ENCODE measurements at places on chromosomes 4 and X.

DNA sequence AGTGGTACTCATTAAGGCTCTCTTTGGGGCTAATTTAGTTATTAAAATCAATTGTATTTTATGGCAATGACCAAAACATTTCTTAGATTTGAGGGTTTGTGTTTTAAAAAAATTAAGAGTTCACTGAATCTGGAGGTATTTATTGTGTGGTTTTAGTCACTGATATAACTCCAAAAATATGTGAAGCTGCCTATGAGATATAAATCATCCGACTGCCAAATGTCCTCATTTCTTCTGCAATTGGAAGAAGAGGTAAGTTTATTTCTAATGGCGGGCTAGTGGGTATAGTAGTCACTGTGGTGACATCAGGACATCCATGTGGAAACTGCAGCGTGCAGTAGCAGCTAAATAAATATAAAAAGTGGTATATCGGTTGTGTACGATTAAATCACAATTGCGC, 205.5 kb downstream of the MID1 start:
- DNase-seq, result no peak

GRCh38 chrX:72041871-72042851, 89.6 kb downstream of the RTL5 start:
- DNase-seq, result no peak

DNA sequence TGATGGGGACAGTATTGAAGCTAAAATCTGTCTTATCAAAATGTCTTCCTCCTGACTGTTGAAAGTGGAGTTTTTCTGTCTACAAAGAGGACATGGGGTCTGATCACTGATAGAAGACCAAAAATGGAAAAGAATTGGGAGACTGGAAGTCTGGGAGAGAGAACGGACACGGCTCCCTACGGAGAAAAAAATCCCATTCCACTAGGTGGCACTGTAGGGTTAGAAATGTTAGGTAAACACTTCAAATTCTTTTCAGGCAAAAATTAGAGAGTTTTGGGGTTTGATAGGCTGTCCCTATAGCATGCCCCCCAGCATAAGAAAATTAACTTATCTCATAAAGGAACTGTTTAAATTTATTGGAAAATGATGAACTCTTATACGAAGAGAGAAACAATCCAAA, 200.5 kb downstream of the FAM133A start:
- DNase-seq, result no peak

DNA sequence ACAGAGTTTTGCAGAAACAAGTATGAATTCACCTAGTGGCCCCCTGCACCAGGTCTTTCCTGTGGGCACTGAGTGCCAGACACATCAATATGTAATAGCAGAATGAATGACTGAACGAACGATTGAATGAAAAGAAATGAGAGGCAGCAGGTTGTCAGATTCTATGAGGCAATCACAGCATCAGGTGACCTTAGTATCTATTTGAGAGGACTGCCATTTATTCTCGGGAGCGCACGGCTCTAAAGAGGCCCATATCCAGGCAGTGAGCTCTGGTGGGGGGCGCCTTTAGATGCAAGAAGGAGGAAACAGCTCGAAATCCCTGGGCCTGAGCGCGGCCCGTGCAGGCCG, 528 bp upstream of the SLC25A4 start:
- no peak for DNase-seq

GRCh38 chr4:74714611-74715130, 79.7 kb downstream of the BTC start:
- no peak for DNase-seq

DNA sequence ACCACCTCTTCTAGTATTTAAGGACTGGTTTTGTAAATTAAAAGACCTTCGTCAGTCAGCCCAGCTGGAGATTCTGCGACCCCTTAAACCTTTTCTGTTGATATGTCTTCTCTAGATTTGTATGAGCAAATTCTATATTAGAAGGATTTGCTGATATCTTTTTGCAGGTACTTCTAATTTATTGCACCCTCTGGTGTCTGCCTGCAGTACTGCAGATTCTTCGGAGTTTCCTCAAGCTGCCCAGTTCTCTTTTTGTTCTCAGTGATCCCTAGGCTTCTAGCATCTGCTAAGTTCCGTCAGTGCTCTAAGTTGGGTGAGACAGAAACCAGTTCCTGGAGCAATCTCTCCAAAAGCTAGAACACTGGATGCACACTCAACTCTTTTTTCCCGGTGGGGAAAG, 545.2 kb downstream of the C4orf33 start:
- no peak for DNase-seq

DNA sequence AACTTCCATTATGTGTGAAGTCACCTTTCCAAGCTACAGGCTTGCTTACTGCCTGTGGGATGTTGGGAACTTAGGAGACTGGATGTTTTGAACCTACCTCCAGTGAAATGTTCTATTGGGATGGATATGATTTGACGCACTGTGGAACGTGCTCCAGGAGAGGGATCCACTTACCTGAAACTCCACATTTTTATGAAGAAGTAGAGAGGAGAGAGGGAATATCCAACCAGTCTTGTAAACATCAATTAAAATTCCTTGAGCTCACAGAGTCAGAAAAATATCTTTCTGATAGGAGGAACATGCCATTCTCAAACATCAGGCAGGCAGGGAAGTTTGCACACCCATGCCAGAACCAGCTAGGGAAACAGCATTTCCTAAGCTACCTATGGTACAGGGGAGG, 91.1 kb upstream of the MAOA start:
- no peak for DNase-seq

DNA sequence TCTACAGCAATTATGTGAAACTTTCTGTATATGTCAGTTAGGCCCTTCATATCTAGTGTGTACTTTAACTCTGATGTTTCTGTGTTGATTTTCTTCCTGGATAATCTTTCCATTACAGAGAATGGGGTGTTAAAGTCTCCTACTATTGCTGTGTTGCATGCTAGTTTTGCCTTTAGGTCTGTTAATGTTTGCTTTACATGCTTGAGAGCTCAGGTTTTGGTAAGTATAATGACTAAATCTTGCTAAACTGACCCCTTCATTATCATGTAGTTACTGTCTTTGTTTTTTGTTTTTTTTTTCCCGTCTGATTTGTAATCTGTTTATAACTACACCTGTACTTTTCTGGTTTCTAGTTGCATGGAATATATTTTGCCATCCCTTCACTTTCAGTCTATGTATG, 63.6 kb upstream of the UGT2B15 start:
- DNase-seq, result no peak

GRCh38 chr4:31929676-31930345, 1209.6 kb downstream of the PCDH7 start:
- no peak for DNase-seq

DNA sequence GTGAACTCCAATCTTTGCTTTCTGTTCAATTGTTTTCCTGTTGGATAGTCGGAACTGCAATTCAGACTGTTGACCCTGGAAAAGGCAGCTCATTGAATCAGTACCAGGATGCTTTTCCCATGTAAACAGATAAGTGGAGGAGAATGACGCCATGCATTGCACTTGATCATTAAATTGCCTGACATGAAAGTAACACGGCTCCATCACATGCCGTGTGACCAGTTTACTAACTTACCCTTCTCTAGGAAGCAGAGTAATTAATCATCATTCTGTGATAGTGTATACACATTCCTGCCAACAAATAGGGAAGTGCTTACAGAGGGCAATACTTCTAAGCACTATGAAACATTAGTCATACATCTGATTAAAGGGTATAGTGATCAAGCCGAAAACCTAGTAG, 101.4 kb downstream of the PPARGC1A start:
- no peak for DNase-seq

- DNase-seq, result no peak
Measured at GRCh38 chr4:10295301-10295700, 161.9 kb downstream of the ZNF518B start.

DNA sequence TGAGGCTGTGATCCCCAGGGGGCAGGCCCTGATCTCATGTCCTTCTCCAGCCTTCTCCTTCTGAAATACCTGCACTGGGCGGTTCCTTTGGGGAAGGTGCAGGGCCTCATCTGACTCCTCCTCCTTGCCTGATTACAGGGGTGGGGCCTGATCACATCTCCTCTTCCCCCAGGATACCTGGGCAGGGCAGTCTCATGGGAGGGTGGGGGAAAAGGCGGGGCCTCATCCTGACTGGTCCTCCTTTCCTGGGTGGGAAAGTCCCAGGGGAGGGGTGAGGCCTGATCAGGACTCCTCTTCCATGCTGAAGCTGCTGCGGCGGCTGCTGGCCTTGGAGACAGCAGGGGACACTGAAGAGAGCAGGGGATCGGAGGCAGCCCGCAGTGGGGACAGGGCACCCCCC, 13.3 kb downstream of the TFE3 start:
- DNase-seq, result no peak
